ENCODE measurements at places on chromosomes 12 and 14. TPM values are rescaled to one million over a fixed set of nuclear protein-coding genes. Genes with fewer than 3 reads are reported as not detected.

CCDC175 gene
- polyA plus RNA-seq = not detected

DNA sequence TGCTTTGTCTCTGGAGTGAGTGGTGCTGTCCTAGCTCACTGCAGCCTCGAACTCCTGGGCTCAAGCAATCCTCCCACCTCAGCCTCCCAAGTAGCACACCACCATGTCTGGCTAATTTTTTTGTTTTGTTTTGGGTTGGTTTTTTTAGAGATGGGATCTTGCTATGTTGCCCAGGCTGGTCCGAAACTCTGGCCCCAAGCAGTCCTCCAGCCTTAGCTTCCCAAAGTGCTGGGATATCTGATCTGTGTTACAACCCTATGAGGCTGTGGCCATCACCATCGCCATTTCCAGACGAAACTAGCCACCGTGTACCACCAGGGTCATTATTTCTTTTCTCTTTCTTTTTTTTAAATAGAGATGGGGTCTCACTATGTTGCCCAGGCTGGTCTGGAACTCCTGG is 2.6 kb downstream of the IL31 start:
- no peak for DNase-seq

- DNase-seq = peak; percentile 8
Measured at GRCh38 chr14:58628406-58628805, 9.4 kb upstream of the DACT1 start.

IPO4 gene
- polyA plus RNA-seq = 26.4 TPM

- no peak for DNase-seq
Measured at GRCh38 chr14:77148510-77149231, 7.1 kb upstream of the ZDHHC22 start.

GRCh38 chr14:99264691-99265450 is 7.1 kb downstream of the BCL11B start:
- DNase-seq = no peak

IFNG-AS1 gene
- polyA plus RNA-seq = 0.39 TPM

OR6S1 gene
- polyA plus RNA-seq = not detected

DNA sequence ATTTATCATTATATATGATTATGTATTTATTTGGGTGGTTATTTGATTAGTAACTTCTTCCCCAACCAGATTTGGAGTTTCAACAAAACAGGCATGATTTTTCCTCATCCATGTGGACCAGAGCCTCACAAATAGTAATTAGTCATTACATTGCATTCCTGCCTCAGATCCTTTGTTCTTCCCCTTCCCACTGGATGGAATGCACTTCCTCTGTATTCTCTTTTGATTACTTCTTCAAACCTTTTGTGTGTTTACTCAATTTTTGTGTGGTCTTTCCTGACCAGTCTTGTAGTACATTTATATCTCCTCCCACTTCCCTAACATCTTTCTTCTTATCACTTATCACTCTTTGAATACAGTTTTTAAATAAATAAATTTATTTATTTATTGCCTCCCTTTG is 15.5 kb downstream of the SYT1 start:
- DNase-seq = no peak

- DNase-seq = no peak
Measured at GRCh38 chr12:5379749-5380496, 52.0 kb upstream of the NTF3 start.

- no peak for DNase-seq
Measured at GRCh38 chr12:108728820-108729611, 2.3 kb downstream of the CORO1C start.

- no peak for DNase-seq
Measured at GRCh38 chr12:97167598-97167997, 260.5 kb downstream of the NEDD1 start.

GRCh38 chr12:12465522-12465921 is 97.1 kb downstream of the DUSP16 start:
- DNase-seq = no peak

GRCh38 chr12:121673013-121673511 is 3.6 kb upstream of the MORN3 start:
- no peak for DNase-seq

Measured in cardiac muscle cell (in vitro differentiated cells and primary cell).